ENCODE measurements at places on chromosomes 2 and 18. TPM values are rescaled to one million over a fixed set of nuclear protein-coding genes. Genes with fewer than 3 reads are reported as not detected.

DNA sequence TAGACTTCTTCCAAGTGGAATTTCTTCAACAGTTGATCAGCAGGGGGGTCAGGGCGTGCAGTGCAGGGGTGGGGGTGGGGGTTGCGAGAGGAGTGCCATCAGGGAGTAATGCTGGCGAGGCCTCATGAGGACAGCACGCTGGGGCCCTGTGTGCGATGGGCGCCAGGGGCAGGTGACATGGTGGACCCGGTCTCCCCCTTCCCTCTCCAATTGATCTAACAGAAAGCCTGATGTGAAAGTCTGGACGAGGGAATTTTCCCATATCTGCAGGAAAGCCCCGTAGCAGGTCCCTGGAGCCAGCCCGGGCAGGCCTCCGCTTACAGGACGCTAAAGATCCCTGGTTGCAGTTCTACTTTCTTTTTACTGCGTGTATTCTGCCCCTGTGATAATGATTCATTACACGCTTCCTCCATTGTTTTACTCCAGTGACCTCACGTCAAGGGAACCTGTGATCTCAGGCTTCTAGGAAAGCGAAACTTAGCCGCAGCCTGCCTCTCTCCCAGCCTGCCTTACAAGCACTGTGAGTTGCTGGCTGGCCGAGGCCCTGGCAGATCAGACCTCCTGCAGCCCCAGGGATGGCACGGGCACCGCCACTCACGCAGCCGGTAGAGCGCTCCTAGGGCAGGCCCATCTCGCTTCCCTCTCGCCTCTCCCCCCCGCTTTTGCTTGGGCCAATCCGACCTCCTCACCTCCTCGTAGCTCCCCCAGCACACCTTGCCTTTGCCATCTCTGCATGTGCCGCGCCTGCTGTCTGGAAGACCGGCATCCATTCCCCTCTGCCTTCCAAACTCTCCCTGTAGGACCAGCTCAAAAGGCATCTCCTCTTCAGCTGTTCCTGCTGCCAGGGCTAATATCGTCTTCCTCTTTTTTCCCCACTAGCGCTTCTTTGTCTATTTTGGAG is 19.2 kb downstream of the NEURL3 start:
- DNase-seq: peak; percentile 73

DNA sequence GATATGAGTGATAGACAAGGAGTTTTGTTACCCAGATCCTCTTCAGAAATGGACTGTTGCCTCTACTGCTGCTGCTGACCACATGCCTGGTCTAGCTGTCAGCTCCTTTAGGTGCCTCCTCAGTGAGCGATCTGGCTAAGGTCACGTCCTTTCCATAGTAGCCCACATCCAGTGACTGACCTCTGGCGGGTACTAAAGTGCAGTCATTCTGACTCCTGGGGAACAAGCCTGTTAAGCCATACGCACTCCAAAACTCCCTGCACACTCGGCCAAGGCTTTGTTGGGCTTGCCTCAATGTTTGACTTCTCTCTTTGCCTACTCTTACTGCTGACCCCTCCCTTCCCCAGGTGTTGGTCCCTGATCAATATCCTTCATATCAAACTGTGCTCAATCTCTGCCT is 685.2 kb downstream of the IRS1 start:
- DNase-seq: no peak

GRCh38 chr2:17101596-17101995 is 416.6 kb downstream of the RAD51AP2 start:
- DNase-seq: no peak

DNA sequence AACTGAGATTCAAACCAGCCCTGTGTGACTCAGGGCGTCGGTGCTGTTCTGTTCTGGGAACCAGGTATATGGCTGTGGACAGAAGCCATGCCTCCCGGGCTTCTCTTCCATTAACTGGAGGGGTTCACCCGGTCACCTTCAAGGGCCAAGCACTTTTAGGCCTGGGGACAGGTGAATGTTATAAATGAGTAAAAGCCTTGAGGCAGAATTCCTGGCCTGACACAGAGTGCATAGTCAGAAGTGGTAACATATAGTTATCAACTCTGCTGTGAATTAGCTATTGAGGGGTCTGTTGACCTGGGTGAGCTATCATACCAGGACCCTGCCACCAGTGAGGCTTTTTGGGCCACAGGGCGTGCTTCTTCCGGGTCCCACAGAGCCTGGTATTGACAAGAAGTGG is 2.7 kb downstream of the FHOD3 start:
- DNase-seq: no peak

- DNase-seq: no peak
Measured at GRCh38 chr2:74505448-74506246, 1.8 kb downstream of the PCGF1 start.

- DNase-seq: no peak
Measured at GRCh38 chr2:149219856-149220255, 110.5 kb upstream of the LYPD6 start.

The AOX1 gene
- total RNA-seq: 2.8 TPM
